ENCODE measurements at places on chromosomes 7 and 10. TPM values are rescaled to one million over a fixed set of nuclear protein-coding genes. Genes with fewer than 3 reads are reported as not detected.

SHTN1 gene
- not detected for total RNA-seq

GRM3 gene
- not detected for total RNA-seq

MEIG1 gene
- total RNA-seq: not detected

RET gene
- 0.13 TPM for total RNA-seq

TMEM184A gene
- total RNA-seq: not detected

C10orf62 gene
- total RNA-seq: not detected

FOXL3 gene
- total RNA-seq: not detected

PDE6C gene
- not detected for total RNA-seq

DNA sequence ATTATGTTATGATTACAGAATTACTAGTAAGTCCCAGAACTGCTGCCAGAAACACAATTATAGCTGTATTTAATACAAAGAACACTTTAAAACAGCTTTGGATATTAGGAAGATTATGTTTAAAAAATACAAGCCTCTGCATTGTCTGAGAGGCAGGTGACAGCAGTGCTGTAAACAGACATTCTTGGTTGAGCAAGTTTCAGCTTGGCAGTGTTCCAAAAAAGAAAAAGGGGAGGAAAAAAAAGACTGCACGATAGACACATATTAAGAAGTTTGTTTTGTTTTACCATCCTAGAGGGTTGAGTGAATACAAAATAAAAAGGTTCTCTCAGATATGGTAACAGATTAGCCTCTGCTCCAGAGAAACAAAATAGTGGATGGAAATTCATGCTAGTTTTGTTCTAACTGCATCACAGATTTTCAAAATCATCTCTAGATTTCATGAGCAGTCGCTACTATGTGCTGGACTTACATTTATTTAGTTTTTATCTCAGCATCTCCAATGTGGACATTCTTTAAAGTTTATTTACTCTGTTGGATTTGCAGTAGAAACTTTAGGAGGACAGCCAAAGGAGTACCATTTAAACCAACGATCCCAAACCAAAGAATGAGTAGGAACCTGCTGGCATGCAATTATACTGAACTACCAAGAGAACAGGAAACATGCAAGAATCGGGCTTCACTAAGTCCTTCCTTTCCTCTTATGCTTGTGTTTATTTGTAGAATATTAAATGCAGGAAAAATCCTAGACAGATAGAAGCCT, 9.0 kb downstream of the FAM204A start:
- DNase-seq: no peak
- H3K4me3 ChIP-seq: no peak overlapping the region
- H3K36me3 ChIP-seq: peaks cover 39% of the 10 kb centered on the region
- H3K27ac ChIP-seq: no peak overlapping the region

GRCh38 chr10:50396491-50397311, 145.4 kb upstream of the ASAH2 start:
- peak overlapping the region; percentile 71 for H3K27ac ChIP-seq
- peak overlapping the region; percentile 53 for H3K4me3 ChIP-seq
- H3K4me1 ChIP-seq: peaks cover 31% of the 10 kb centered on the region
- H3K36me3 ChIP-seq: no peaks in the 10 kb centered on the region
- peak; percentile 39 for DNase-seq
- H3K27me3 ChIP-seq: no peaks in the 10 kb centered on the region

GRCh38 chr10:74418285-74418872, 267.4 kb downstream of the ADK start:
- H3K4me1 ChIP-seq: peaks cover 15% of the 10 kb centered on the region
- no peak overlapping the region for H3K27ac ChIP-seq
- no peak for DNase-seq
- H3K36me3 ChIP-seq: peaks cover 5% of the 10 kb centered on the region

GRCh38 chr10:71621231-71622153, 98.1 kb downstream of the C10orf105 start:
- H3K27ac ChIP-seq: no peak overlapping the region
- H3K4me3 ChIP-seq: no peak overlapping the region
- H3K36me3 ChIP-seq: no peaks in the 10 kb centered on the region
- H3K4me1 ChIP-seq: no peaks in the 10 kb centered on the region

GRCh38 chr7:25855854-25856782, 295.9 kb upstream of the NFE2L3 start:
- peaks cover 4% of the 10 kb centered on the region for H3K36me3 ChIP-seq
- H3K27ac ChIP-seq: no peak overlapping the region
- H3K4me1 ChIP-seq: peaks cover 23% of the 10 kb centered on the region
- DNase-seq: no peak

- no peak for DNase-seq
- H3K4me3 ChIP-seq: no peak overlapping the region
- H3K27me3 ChIP-seq: peaks cover 5% of the 10 kb centered on the region
- H3K4me1 ChIP-seq: no peaks in the 10 kb centered on the region
Observed at GRCh38 chr10:71048971-71049615, 160.7 kb upstream of the PCBD1 start.

DNA sequence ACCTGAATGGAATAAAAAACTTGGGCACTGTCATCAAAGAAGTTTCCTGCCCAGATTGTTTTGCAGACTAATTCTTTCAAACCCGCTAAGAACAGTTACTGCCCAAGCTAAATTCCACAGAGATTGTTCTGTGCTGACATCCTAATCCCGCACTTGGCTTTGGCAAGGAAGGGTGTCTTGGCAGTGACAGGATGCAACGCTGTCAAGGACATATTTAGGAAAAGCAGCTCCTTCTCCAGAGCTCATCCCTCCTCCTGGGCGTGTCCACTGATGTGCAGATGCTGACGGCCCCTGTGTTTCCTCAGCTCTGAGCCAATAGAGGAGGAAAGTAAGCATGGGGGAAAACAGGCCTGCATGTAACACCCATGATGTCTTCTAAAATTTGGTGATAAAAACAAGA, 74.2 kb downstream of the EEPD1 start:
- H3K36me3 ChIP-seq: no peaks in the 10 kb centered on the region
- H3K27me3 ChIP-seq: no peaks in the 10 kb centered on the region
- H3K4me3 ChIP-seq: no peak overlapping the region
- no peak overlapping the region for H3K27ac ChIP-seq

DNA sequence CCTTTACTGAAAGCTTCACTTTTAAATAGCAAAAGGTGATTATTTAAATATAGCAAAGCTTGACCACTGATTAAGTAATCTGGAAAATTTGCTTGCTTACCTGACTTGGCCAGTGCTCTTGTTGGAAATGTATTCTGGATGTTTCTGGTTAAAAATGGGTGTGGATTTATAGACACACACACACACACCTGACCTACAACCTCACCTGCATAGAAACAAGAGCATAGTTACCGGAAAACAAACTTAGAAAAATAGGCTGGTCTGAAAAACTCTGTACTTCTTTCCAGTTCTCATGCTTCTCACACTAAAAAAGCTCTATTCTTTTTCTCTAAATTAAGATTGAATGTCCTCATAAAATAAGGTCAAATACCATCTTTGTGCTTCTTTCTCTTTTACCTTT, at the start of gene AGR3:
Gene AGR3 (minus strand): TSS at position 140 of the 400 bp plus-strand sequence. CDS start 3,365 bp downstream, outside the sequence.
- H3K36me3 ChIP-seq: no peaks in the 10 kb centered on the region
- no peaks in the 10 kb centered on the region for H3K27me3 ChIP-seq
- DNase-seq: no peak

DNA sequence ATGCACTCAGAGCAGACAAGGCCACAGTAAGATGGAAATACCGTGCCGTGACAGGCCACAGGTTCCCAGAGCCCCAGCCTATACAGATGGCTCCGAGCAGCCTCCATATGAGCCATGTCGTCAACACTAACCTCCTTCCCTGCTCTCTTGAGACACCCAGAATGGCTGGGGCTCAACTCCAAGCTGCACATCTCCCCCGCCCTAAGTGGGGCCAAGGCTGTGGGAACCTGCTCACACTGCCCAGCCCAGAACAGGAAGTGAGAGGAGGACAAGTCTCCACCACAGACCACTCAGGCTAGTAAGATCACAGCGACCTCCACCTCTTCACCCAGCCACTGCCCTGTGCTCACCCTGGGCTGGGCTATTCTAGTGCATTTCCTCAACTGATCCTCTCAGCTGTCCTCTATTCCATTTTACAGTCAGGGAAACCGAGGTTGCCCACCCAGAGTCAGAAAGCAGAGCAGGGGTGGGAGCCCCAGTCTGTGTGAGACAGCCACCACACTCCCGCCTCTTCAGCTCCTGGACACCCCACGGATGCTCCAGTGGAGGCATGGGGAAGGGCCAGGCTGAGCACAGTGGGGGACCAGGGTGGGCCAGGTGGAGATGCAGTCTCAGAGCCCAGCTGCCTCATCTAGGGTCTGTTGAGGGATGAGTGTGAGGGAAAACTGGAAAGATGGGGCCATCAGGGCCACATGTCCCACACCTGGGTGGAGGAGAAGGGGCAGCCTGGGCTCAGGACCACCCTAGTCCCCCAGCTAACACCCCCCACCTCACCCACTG, 11.6 kb downstream of the GRID1 start:
- no peak overlapping the region for H3K27ac ChIP-seq
- H3K4me1 ChIP-seq: no peaks in the 10 kb centered on the region
- no peak overlapping the region for H3K4me3 ChIP-seq
- peaks cover 4% of the 10 kb centered on the region for H3K27me3 ChIP-seq
- DNase-seq: no peak
- no peaks in the 10 kb centered on the region for H3K36me3 ChIP-seq

DNA sequence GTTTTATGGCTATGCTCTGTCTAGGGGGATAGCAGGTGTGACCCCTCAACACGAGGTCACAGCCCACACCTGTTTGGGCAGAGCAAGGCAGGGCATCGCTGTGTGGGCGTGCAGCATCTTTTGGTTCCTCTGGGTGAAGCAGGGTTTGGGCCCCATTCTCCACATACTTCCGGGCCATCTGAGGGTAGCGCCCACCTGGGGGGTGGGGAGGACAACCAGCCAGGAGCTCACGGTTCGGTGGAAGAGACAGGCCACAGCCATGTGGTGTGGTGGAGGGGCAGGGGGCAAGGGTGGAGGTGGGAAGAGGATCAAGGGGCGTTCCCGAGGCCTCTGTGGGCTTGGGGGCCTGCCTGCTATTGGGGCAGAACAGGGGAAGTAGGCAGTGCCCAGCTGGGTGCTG, 2.4 kb downstream of the SH2B2 start:
- no peaks in the 10 kb centered on the region for H3K36me3 ChIP-seq
- H3K27ac ChIP-seq: no peak overlapping the region
- DNase-seq: no peak

DNA sequence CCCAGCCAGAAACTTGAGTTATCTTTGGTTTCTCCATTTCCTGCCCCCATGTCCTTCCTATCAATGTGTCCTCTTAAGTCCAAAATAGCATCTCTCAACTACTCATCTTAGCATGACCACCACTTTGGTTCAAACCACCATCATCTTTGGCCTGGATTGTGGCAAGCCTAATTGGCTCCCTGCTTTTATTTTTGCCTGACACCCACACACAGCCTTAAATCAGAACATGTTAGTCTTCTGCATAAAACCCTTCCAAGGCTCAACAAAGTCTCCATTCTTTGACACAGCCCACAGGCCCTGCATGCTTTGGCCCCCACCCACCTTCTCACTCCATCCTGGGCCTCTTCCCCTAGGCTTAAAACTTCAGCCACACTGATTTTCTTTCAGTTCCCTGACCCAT, 2.0 kb upstream of the TSPAN14 start:
- DNase-seq: no peak
- peaks cover 11% of the 10 kb centered on the region for H3K36me3 ChIP-seq
- H3K27ac ChIP-seq: no peak overlapping the region
- H3K4me1 ChIP-seq: peaks cover 27% of the 10 kb centered on the region
- no peaks in the 10 kb centered on the region for H3K27me3 ChIP-seq

DNA sequence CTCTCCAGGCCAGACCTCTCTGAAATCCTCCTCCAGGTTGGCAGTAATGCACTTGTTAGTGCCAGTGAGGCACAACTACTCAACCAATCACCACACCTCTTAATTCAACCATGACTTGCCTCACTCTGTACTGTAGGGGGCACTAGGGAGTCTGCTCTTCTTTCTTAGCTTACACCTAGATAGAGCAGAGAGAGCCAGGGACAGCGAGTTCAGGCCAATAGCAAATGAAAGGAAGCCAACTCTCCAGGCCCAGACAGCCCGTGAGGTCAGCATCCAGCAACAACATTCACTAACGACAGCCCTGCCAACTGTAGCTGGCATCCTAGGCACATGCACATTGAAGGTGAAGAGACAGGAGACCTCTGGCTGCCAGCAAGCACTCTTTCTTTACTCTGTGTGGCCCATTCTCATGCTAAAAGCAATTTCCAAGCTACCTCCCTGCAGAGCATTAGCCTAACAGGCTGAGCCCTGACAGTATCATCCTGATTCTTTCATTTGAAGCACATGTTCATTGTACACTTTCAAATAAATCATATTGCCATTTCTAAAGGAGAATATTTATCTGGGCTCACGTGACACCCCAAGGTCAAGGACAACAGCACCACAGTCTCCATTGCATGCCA, 136.3 kb downstream of the DPY19L1 start:
- no peaks in the 10 kb centered on the region for H3K4me1 ChIP-seq
- H3K36me3 ChIP-seq: no peaks in the 10 kb centered on the region
- no peak overlapping the region for H3K27ac ChIP-seq
- no peak for DNase-seq

DNA sequence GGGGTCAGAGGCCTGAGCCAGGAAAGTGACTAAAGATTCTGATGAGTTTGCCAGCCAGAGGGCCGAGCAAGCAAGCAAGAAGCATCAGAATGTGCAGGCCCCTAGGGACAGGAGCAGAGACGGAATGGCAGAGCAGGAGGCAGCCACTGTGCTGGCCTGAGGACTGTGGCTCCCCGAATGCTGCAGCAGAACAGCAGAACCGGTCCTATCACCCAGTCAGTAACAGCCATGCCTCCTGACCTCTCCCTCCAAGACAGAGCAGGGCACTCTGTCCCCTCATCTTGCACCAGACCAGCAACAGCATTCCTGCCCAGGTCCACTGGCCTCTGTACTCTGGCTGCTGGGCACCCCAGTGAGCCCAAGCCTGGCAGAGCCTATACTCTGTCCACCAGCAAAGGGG, 85.9 kb downstream of the ARHGAP22 start:
- no peaks in the 10 kb centered on the region for H3K36me3 ChIP-seq
- peaks cover 19% of the 10 kb centered on the region for H3K27me3 ChIP-seq
- no peak overlapping the region for H3K4me3 ChIP-seq
- H3K27ac ChIP-seq: no peak overlapping the region
- H3K4me1 ChIP-seq: no peaks in the 10 kb centered on the region

DNA sequence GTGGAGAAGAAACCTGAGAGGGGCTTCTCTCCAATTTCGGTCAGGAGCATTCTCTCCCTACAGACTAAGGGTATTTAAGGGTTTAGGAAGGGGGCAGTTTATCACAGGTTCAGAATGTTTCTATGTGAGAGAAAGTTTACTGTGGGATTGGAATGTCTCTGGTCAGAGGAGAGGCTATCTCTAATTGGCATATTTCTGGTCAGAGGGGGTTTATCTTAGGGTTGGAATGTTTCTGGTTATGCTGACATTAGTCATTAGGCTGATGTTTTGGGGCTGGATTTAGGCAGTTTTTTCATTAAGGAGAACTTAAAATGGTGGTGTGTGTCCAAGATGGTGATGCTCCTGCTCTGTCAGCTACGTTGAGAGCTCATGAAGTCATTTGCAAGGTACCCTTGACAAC, 758.0 kb downstream of the TYW1 start:
- H3K27me3 ChIP-seq: no peaks in the 10 kb centered on the region
- H3K36me3 ChIP-seq: no peaks in the 10 kb centered on the region
- no peak overlapping the region for H3K27ac ChIP-seq
- DNase-seq: no peak
- H3K4me3 ChIP-seq: no peak overlapping the region

- H3K27ac ChIP-seq: no peak overlapping the region
- H3K36me3 ChIP-seq: peaks cover 7% of the 10 kb centered on the region
- no peaks in the 10 kb centered on the region for H3K4me1 ChIP-seq
- no peak for DNase-seq
- no peak overlapping the region for H3K4me3 ChIP-seq
Observed at GRCh38 chr7:105613611-105614330, 32.5 kb upstream of the EFCAB10 start.

Measured in activated CD8-positive, alpha-beta T cell treated with anti-CD3 and anti-CD28 coated beads for 36 hours (primary cell).